Esophagus muscularis mucosa (tissue), 4 donors: ENCODE measurements at places on chromosomes 12 and 14. TPM values are rescaled to one million over a fixed set of nuclear protein-coding genes. Genes with fewer than 3 reads are reported as not detected.

The TMEM63C gene
- 1.4 TPM for total RNA-seq

DNA sequence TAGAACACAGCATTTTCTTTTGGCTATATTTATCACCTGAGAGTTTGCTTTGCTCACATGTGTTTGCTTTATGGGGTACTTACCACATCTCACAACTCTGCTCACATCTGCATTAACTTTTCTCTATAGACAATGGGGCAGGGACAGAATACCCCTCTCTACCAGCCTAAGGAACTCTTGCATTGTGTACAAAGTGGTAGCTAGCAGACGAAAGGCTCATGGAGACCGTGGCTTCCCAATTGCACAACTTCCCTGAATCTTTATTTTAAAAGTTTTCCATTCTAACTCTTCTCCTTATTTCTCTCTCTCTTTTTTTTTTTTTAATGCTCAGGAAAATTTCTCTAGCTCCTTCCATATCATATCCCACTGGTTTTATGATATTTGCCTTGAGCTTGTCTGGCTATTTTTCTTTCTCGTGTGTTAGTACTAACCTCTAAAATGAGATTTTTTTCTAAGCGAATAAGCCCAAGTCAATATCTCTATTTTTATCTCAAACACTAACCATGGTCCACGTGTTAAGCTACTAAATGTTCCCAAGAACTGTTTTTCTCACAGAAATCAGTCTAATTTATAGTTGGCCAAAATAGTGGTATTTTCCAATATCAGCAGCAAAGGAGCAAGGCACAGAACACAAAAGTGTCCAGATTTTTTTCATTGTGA lies 155.2 kb downstream of the STXBP6 start:
- no peak for DNase-seq

The REP15 gene
- 1.3 TPM for total RNA-seq

The STON2 gene
- total RNA-seq, result 8.7 TPM

The SLC38A6 gene
- 11.4 TPM for total RNA-seq

GRCh38 chr14:83208341-83208740 lies 1674.7 kb upstream of the SEL1L start:
- DNase-seq, result no peak

- DNase-seq, result no peak
These were observed 556 bp downstream of the TROAP start for GRCh38 chr12:49323524-49324097.
